Activated T-helper 1 cell treated with anti-CD3 and anti-CD28 coated beads, Interleukin-2, amount 50 U/mL, for 16 hours (primary cell): ENCODE measurements at places on chromosomes 5 and 9.

- DNase-seq: no peak
Observed at GRCh38 chr9:120711354-120711753, 2.9 kb downstream of the MEGF9 start.

GRCh38 chr9:96399325-96399633, 15.8 kb upstream of the SLC35D2 start:
- DNase-seq: no peak

DNA sequence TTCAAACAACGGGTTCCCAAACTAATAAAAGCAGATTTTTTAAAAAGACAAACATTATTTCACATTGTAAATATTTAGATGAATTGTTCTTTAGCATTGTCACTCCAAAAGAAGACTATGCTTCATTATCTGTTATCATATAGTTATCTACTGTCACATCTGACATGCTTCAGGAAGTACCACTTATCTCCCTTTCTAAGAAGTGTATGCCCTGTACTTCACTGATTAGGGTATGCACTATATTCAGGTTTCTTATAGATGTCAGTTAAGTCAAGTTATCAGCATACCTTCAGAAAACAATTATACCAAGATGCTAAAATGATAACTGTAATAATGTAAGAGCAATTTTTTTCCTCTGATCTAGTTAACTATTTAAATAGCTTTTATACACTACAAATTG, 40.4 kb downstream of the LMBRD2 start:
- no peak for DNase-seq

DNA sequence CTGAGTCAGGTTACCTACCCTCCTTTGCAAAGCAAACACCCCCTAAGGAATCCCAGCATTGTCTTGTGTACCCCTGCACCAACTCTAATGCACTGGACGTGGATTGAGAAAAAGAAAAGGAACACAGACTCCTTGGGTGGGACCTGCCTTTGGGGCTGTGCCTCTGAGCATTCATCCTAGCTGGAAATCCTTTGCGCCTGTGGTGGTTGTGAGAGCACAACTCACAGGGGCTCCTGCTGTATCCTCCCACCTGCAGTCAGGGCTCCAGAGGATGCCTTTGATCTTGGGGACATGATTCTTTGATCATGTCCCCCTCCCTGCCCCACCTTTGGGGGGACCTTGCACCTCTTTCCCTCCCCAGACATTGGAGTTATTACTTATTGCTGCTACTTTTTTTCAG, 338.5 kb downstream of the GADD45G start:
- DNase-seq: no peak

DNA sequence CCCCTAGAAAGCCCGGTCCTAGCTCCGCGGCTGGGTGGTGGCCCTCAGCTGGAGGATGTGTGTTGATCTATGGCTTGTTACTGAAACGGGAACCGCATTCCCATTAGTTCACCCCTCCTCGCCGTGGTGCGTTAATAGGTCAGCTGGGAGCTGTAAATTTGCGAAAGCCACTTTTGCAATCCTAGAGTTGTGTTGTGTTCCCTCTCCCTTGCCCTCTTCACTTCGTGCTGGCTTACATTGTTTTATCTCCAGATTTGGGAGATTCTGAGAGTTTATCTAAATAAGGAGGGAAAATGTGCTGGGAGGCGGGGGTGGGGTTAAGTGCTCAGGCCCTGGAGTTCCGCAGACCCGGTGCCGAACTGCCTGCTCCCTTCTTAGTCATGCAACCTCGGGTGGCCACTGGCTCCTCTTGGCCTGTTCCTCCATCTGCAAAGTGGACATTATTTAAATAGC, 62.8 kb downstream of the HMCN2 start:
- no peak for DNase-seq

- DNase-seq: no peak
Observed at GRCh38 chr9:3074247-3074646, 230.4 kb upstream of the PUM3 start.

DNA sequence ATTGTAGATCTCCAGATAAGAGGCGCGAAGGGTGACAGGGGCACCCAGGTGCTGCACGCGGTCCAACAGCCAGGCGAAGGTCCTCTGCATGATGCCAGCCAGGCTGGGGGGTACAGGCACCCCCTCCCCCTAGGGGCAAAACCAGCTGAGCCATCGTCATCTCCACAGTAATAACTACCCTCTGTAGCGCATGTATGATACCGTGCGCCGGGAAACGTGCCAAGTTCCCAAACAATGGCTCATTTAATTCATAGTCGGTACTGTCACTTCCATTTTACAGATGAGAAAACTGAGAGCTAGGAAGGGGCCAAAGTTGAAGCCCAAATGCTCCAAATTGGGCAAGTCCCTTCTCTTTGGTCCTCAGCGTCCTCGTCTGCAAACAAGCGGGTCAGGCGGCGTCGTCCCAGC, 1.5 kb downstream of the KIF12 start:
- DNase-seq: no peak

DNA sequence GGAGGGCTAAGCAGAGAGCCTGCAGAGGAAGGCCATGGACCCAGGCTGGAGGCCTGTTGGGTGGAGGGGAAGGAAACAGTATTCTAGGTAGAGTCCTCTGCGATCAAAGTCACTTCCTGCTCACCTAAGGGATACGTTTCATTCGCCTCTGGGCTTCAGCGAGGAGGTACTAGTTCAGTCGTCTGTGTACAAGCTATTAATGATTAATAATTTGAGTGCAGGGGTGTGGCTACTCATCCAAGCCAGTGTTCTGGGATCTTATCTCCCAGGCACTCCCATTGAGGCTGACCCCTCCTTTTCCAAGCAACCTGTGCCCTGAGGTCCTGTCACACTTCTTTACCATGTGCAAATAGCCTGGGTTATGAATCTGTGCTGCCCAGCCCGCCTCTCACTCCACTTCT, 25.2 kb downstream of the RALGPS1 start:
- DNase-seq: no peak

DNA sequence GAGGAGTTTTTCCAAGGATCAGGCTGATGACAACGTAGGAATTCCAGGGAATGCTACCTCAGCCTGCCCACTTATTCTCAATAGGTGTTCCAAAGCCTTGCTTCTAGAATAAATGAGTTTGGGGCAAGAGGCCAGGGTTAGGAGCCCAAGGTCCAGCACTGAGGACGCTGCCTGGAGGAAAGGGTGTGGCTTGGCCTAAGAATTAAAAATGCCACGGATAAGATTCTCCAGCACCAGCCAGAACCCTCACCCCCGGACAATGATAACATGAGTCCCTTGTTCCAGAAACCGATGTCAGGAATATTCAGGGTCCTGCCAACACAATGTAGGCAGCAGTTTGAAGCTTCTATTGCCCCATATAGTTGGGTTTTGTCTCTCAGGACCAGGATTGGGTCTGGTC, 7.6 kb downstream of the SPRY4 start:
- no peak for DNase-seq

DNA sequence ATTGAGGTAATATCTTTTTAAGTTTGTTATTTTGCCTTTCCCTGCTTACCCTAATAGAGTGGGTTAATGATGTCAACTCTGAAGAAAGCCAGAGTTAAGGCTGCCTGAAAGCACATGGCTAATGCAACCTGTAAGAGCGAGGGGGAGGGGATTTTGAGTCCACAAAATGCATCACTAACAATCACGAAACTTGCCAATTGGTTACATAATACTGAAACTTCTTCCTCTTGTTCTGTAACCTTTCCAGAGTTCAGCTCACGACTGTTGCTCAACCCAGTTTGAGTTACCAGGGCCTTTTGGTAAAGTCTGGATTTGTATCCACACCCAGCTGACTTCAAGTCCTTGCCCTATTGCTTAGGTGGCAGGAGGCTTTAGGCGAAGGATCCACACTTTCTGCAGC, 308.8 kb downstream of the EFNA5 start:
- DNase-seq: no peak

GRCh38 chr9:14480526-14480925, 166.6 kb upstream of the NFIB start:
- no peak for DNase-seq

GRCh38 chr5:74581988-74582365, 58.6 kb downstream of the ENC1 start:
- DNase-seq: no peak

GRCh38 chr5:126139773-126140172, 283.4 kb upstream of the GRAMD2B start:
- no peak for DNase-seq

DNA sequence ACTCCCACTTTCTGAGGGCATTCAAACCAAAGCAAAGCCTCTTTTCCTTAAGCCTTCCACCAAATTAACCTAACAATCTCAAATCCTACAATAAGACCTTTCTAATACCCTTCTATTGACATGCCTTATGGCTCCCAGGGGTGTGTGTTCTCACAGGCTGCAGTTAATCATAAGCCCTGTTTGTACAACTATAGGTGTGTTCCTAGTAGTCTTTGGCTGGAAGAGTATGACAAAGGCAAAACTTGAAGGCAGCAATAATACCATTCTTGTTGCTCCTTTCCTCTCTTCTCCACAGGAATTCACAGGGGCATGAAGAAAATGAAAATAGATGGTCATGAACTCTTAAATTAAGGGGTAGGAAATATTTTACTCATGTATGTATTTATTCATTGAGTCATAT, 10.9 kb upstream of the FBXO38 start:
- no peak for DNase-seq

GRCh38 chr9:132235894-132236661, 74.2 kb downstream of the NTNG2 start:
- DNase-seq: peak; percentile 67

GRCh38 chr5:84480873-84481637, 96.4 kb upstream of the EDIL3 start:
- no peak for DNase-seq

- no peak for DNase-seq
Observed at GRCh38 chr9:136805207-136805740, 2.5 kb upstream of the RABL6 start.

GRCh38 chr5:138932171-138932810, 57.2 kb upstream of the LRRTM2 start:
- no peak for DNase-seq

GRCh38 chr9:16002816-16003215, 450.0 kb downstream of the CCDC171 start:
- DNase-seq: no peak

- DNase-seq: no peak
Observed at GRCh38 chr9:20226345-20226744, 396.0 kb downstream of the MLLT3 start.

GRCh38 chr5:175351126-175351525, 92.9 kb downstream of the DRD1 start:
- DNase-seq: no peak

DNA sequence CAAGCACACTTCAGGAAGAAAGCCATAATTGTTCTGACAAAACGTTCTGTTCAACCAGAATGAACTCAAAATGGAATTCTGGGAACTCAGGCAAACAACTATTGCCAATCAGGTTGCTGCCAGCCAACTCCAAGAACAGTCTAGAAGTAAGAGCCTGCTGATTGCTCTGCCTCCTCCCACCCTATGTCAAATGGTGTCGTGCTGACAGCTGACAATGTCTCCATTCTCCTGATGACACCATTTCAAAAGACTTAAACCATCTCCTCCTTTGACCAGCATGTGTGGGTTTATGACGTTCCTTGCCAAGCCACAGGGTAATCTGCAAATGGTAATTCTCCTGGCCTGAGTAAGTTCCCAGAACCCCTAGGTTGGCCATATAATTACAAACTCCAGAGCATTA, 21.9 kb upstream of the PLIN2 start:
- no peak for DNase-seq

DNA sequence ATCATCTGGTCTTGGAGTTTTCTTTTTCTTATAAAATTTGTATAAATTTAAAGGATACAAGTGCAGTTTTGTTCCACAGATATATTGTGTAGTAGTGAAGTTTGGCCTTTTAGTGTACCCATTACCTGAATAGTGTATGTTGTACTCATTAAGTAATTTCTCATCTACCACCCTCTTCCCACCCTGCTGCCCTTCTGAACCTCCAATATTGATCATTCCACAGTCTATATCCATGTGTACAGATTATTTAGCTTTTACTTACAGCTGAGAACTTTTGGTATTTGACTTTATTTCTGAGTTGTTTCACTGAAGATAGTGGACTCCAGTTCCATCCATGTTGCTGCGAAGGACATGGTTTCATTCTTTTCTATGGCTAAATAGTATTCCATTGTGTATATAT, 63.1 kb upstream of the NR3C1 start:
- no peak for DNase-seq

DNA sequence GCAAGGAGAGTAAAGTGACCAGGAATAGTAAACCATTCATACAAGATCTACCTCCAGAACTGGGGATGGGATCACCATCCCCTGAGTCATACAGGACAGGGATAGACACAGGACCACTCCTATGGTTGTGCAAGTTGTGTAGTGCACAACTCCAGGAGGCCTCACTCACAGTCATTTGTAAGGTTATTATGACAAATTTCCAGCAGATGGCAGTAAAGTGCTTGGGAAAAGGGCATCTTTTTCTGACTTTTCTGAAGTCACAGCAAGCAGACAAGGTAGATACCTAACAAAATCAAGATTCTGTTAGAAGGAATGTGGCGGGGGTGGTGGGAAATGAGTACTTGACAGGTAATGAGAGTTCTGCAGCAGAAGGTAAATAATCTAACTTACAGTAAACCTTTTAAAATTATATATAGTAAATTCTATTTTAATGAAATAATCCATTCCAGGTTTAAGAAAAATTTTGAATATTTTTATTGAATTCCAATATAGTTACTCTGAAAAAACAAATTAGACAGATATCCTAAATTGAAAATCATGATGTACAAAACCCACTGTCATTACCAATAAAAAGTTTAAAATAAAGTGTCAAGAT, 16.7 kb upstream of the KIF27 start:
- DNase-seq: no peak

GRCh38 chr9:90787771-90788460, 13.7 kb upstream of the SYK start:
- DNase-seq: no peak

DNA sequence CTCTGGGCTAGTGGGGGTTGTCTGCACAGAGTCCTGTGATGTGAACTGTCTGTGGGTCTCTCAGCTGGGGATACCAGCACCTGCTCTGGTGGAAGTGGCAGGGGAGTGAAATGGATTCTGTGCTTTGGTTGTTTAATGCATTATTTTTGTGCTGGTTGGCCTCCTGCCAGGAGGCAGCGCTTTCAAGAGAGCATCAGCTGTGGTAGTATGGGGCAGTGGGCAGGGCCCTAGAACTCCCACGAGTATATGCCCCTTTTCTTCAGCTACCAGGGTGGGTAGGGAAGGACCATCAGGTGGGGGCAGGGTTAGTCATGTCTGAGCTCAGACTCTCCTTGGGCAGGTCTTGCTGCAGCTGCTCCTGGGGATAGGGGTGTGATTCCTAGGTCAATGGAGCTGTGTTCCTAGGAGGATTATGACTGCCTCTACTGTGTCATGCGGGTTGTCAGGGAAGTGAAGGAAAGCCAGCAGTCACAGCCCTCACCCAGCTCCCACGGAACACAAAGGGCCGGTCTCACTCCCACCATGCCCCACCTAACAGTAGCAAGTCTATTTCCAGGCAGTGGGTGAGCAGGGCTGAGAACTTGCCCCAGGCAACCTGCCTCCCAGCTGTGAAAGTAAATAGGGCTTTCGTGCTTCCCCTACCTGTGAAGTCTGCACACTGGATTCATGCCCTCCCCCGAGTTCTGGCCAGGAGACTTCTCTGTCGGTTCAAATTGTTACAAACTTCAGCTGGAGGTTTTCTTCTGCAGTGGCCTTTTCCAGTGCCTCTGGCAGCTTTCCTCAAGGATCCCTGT, 25.7 kb upstream of the FAM81B start:
- no peak for DNase-seq
